AG20443 (cell line): ENCODE measurements at places on chromosomes 12 and 14.
A peak's percentile ranks its signal among the peaks of the same experiment; 100 is the strongest.

DNA sequence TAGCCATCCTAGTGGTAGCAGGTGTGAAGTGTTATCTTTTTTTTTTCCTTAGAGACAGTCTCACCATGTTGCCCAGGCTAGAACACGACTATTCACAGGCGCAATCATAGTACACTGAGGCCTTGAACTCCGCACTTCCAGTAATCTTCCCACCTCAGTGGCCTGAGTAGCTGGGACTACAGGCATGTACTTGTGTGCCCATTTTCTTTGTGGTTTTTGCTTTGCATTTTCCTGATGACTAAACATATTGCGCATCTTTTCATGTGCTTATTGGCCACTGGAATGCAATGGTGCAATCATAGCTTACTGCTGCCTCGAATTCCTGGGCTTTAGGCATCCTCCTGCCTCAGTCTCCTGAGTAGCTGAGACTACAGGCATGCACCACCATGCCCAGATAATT, 33.3 kb upstream of the GCH1 start:
- DNase-seq: no peak

DNA sequence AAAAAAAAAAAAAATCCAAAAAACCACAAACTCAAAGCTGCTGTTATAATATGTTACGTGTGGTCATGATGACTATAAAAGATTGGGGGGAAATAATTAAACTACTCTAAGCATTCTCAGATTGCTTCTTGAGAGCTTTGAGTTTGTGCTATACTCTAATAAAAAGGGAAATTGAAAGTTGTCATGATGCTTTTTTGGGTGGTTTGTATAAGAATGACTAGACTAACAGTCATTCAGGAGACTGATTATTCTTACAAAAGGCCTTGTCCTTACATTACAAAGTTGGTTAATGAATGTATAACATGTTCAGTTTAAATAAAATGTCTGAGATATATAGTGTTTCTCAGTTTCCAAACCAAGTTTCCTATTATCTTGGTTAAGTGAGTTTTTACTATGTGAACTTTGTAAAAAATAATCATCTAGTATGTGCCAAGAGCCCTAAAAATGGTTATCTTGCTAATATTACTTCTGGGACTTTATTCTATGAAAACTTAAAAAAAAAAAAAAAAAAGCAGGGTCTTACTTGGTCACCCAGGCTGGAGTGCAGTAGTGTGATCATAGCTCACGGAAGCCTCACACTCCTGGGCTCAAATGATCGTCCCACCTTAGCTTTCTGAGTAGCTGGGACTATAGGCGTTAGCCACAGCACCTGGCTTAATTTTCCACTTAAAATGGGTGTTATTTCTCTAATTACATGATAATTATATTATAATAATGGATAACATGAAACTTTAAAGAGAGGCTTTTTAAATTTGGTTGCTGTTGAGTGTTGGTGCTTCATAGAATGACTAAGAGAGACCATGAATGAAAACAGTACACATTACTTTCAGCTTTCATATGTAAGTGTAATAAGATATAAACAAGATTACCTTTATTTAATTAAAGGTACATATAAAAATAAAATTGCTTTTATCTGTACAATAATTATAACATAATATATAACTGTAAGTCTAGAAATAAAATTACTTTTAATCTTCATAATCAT, 459.6 kb upstream of the RGS6 start:
- no peak for DNase-seq

DNA sequence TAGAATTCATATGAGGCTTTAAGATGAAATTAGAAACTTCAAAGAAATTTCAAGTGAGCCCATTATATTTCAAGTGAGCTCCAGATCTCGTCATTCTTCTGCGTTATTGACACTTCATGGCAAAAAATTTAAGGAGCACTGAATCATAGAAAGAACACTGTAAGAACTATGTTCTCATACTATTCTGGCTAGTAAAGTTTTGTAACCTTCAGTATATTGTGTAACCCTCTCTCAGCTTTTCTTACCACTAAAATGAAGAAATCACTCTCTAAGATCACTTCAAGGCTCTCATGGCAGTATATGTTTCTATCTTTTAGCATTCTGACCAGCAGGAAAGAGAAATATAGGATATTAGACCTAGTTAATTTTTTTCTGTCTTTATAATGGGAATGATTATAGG, 6.3 kb downstream of the GPHN start:
- no peak for DNase-seq

DNA sequence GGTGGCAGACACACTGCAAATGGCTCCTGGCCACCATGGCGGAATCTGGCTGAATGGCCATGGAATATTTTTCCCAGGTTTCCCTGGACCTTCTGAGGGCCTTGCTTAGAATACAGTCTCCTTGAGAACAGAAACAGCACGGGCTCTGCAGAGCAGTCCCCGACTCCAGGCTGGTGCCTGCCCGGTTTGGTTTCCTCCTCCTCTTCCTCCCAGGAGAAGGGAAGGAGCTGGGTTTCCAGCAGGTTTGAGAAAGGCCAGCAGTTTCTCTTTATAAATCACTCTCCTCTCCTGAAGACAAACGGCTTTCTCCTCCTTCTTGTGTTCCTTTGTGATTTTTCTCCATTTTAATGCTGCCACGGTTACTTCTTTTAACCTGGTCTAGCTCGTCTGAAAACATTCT, 106.8 kb upstream of the RFLNA start:
- no peak for DNase-seq

DNA sequence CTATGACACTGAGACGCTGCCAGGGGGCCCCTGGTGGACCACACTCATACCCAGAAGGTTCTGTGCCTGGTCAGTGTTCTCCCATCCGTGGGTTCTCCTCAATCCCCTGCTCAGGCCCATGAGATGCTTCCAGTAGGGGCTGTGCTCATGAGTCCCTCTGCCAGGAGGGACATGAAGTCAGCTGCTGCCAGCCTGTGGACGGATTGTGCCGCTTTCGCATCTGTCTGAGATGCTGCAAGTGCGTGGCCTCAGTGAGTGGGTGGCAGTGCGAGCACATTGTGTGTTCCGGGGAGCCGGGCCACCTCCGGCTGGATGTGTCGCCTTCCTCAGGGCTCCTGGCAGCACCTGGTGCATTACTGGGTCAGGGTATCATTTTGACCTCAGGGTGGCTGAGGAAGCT, 15.5 kb downstream of the TUNAR start:
- no peak for DNase-seq

- peak; percentile 16 for DNase-seq
Measured at GRCh38 chr14:93543766-93544165, 113.0 kb downstream of the UNC79 start.

DNA sequence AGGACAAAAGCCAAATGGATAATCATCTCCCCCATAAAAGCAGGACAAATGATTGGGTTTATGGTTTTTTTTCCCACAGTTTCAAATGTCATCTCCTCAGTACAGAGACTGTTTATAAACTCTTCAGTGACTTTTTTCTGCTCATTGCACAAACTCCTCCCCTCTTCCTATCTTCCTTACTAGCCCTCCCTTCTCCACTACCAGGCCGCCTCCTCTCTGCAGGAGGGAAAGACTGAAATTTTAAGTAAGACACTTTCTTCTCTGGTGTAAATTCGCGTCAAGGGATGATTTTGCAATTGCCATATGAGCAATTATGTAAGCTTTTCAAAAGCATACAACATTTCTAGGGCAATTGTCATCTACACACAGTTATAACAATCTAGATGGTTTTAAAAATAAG, 37.0 kb downstream of the BTG1 start:
- DNase-seq: peak; percentile 70

- DNase-seq: no peak
Measured at GRCh38 chr14:72652179-72652578, 241.7 kb downstream of the DPF3 start.

DNA sequence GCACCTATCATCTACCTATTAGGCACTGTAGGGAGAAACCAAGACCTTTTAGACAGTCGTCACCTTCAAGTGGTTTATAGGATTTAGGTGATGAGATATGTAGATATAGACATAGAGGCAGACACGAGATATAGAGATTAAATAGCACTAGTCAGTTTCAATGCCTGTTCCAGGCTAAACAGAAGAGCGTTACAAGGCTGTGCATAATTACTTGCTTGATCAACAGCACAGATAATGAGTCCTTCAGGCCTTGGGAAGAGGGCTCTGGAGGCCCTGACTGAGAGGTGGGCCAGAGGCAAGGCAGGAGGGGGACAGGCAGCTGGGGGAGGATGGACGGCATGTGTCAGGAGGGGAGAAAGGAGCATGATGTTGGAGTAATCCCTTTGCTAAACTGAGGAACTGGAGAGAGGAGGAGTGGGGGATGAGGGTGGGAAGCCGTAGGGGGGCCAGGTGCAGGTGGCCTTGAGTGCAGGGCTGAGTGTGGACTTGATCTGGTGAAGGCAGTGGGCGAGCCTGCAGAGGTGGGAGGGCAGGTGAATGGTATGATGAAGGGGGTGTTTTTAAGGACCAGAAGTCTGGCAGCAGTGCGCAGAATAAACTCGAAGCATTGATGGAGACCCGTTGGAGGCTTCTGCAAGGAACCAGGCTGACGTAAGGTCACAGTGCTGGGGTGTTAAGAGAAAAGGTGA, 43.9 kb upstream of the ATP23 start:
- no peak for DNase-seq

DNA sequence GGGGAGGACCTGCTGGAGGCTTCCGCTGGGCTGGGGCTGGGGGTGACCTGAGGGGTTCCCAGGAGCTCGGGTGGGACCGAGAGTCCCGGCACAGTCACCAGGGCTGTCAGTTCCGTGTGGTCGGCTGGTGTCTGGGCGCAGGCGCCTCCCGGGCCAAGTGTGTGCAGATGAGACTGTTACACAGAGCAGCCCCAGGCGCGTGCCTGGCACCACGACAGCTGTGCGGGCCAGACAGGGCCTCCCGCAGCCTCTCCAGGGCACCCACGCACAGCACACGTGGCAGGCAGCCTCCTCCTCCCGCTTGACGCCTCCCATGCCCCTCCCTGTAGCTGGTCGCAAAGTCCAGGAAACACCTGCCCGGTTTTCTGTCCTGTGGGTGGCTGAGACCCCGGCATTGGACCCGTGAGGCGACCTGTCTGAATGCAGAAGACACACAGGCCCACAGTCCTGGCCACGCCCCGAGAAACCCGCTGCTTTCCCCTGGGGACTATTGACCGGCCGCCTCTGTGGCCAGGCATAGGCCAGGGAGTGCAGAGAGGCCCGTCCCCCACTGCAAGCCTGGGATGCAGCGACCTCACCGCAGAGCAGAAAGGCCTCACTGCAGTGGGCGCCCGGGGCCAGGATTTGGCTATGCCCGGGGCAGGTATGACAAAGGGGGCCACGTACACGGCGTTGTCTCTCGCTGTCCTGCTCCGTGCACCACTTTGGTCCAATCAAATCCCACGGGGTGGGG, 12.1 kb upstream of the GALNT9 start:
- no peak for DNase-seq

GRCh38 chr12:39012870-39013269, 107.5 kb upstream of the CPNE8 start:
- DNase-seq: no peak

- no peak for DNase-seq
Measured at GRCh38 chr12:117522559-117522958, 161.1 kb upstream of the NOS1 start.

GRCh38 chr14:102795060-102795925, 18.0 kb downstream of the TRAF3 start:
- peak; percentile 90 for DNase-seq

- DNase-seq: no peak
Measured at GRCh38 chr12:46465307-46465706, 92.7 kb upstream of the SLC38A2 start.
